Esophagus muscularis mucosa (tissue), 4 donors: ENCODE measurements at places on chromosomes 1 and 21. TPM values are rescaled to one million over a fixed set of nuclear protein-coding genes. Genes with fewer than 3 reads are reported as not detected.
A peak's percentile ranks its signal among the peaks of the same experiment; 100 is the strongest.

- H3K27ac ChIP-seq = no peak overlapping the region
- H3K4me3 ChIP-seq = no peak overlapping the region
- no peaks in the 10 kb centered on the region for H3K36me3 ChIP-seq
- no peak for DNase-seq
- H3K27me3 ChIP-seq = no peaks in the 10 kb centered on the region
- H3K4me1 ChIP-seq = peaks cover 3% of the 10 kb centered on the region
Measured at GRCh38 chr1:114517348-114517747, 6.3 kb upstream of the TRIM33 start.

DNA sequence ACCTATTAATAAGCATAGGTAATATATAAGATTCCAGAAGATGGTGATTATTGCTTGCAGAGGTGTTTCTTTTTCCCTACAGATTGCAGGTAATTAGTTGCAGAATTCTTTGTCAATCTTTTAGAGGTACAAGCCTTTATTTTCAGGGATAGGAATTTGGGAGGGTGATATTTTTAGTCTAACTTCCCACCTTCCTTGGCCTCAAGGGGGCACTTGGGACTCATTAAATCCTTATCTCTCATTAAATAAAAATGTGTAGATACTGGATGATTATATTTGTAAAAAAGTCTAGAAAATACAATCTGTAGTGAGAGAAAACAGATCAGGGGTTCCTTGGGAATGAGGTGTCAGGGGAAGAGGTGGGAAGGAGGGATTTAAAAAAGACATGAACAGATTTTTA is 179.2 kb downstream of the PATJ start:
- no peaks in the 10 kb centered on the region for H3K4me1 ChIP-seq
- no peak overlapping the region for H3K27ac ChIP-seq
- H3K4me3 ChIP-seq = no peak overlapping the region
- DNase-seq = no peak
- H3K27me3 ChIP-seq = no peaks in the 10 kb centered on the region
- H3K36me3 ChIP-seq = no peaks in the 10 kb centered on the region

DNA sequence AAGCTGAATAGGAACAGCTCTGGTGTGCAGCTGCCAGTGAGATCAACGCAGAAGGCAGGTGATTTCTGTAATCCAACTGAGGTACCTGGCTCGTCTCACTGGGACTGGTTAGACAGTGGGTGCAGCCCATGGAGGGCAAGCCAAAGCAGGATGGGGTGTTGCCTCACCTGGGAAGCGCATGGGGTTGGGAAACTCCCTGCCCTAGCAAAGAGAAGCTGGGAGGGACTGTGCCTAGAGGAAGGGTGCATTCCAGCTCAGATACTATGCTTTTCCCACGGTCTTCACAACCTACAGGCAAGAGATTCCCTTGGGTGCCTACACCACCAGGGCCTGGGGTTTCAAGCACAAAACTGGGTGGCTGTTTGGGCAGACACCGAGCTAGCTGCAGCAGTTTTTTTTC is 183.2 kb downstream of the DNM3 start:
- H3K4me3 ChIP-seq = no peak overlapping the region
- no peak for DNase-seq
- H3K27ac ChIP-seq = no peak overlapping the region
- H3K27me3 ChIP-seq = no peaks in the 10 kb centered on the region
- H3K36me3 ChIP-seq = no peaks in the 10 kb centered on the region

The SLC2A5 gene
- total RNA-seq = 0.57 TPM

- no peaks in the 10 kb centered on the region for H3K4me1 ChIP-seq
- H3K27me3 ChIP-seq = no peaks in the 10 kb centered on the region
- H3K4me3 ChIP-seq = no peak overlapping the region
- peaks cover 87% of the 10 kb centered on the region for H3K36me3 ChIP-seq
Measured at GRCh38 chr1:156012051-156012817, 8.5 kb downstream of the SSR2 start.

The DENND2C gene
- 1.2 TPM for total RNA-seq

DNA sequence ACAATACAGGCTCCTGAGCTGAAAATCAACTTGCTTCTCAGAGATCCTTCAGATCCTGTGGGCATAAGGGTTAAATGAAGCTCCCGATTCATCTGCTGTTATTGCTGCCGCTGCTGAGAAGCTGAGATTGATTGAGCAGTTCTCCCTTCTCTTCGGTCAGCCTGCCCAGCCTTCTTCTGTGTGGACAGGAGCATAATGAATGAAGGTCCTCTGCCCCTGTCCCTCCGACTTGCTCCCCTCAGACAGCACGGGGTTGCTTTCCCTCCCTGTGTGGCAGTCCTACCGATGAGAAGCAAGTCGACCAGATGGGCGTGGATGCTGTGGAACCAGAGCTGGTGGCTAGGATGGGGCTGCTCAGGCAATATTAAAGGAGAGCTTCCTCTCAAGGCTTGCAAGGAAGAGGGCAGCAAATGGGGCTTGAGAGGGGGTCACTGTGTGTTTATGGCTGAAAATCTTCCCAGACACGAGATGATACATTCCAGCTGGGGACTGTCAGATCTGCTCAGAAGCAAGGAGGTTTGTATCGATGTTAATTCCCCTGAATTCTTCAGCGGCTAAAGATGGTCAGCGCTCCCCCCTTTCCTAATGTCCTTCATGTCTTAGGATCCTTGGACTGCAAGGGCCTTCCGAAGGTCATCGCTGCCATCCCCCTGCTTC is 63.9 kb upstream of the GOLT1A start:
- H3K4me3 ChIP-seq = no peak overlapping the region
- H3K27me3 ChIP-seq = peaks cover 5% of the 10 kb centered on the region
- H3K27ac ChIP-seq = no peak overlapping the region
- peaks cover 27% of the 10 kb centered on the region for H3K4me1 ChIP-seq
- DNase-seq = no peak

GRCh38 chr1:234680331-234680904 is 70.4 kb upstream of the IRF2BP2 start:
- H3K27me3 ChIP-seq = no peaks in the 10 kb centered on the region
- no peak overlapping the region for H3K27ac ChIP-seq
- H3K36me3 ChIP-seq = no peaks in the 10 kb centered on the region
- no peak for DNase-seq

DNA sequence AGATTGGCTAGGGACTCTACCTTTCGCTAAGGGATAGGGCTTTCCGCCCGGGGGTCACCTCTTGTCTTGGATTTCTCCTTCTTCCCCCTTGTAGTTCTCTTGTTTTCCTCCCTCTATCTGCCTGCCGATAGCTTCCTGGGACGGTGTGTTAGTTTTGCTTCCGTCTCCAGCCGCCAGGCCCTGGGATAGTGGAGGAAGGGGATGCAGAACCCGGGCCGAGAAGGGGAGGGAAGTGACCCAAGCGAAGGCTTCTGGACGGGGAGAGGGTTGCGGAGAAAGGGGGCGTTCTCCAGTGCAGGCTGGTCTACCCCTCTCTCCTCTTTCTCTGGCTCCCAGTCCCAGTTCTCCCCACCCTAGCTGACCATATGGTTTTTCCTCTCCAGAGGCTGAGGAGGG is 871 bp downstream of the TUFT1 start:
- peak overlapping the region; percentile 90 for H3K27ac ChIP-seq
- no peak for DNase-seq
- H3K36me3 ChIP-seq = no peaks in the 10 kb centered on the region
- peak overlapping the region; percentile 81 for H3K4me3 ChIP-seq
- H3K4me1 ChIP-seq = peaks cover 40% of the 10 kb centered on the region
